ENCODE measurements at places on chromosomes 12 and 14. TPM values are rescaled to one million over a fixed set of nuclear protein-coding genes. Genes with fewer than 3 reads are reported as not detected.

- H3K27ac ChIP-seq, result no peak overlapping the region
- DNase-seq, result no peak
- no peaks in the 10 kb centered on the region for H3K4me1 ChIP-seq
- H3K27me3 ChIP-seq, result no peaks in the 10 kb centered on the region
- no peaks in the 10 kb centered on the region for H3K36me3 ChIP-seq
Measured at GRCh38 chr12:82952946-82953345, 266.2 kb downstream of the TMTC2 start.

DNA sequence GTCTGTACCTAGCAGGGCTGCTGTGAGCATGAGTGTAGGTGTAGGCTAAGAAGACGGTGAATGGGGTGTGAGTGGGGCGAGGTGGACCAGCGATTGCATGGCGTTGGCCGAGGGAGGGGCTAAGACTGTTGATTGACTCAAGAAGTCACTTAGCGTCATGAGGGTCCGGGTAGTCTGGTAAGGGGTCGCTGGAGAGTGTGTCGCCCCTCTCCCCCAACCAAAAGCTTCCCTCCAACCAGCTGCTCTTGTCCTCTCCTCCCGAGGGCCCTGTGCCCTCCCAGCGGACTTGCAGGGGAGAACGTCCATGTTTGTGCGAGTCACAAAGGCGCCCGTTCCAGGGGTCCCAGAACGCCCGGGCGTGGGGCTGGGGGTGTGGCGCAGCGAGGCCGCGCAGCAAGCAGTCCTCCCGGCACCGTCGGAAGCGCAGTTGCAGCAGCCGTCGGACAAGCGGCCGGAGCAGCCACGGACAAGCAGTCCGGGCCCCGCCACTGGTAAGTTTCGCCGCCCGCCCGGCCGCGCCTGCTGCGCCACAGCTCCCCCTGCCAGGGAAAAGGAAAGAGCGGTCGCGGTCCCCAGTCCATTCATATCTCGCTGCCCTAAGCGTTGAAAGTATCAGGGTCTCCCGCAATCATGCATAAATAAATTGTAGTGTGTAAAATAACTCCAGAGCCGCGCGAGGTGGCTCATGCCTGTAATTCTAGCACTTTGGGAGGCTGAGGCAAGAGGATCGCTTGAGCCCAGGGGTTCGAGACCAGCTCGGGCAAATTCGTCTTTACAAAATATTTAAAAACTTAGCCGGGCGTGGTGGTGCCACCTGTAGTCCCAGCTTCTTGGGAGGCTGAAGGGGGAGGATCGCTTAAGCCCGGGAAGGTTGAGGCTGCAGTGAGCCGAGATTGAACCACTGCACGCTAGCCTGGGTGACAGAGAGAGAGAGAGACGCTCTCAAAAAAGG is at the start of gene CCDC63:
Gene CCDC63, plus strand, starts transcription at position 373 of the 952 bp plus-strand sequence. CDS start 5,968 bp downstream, outside the sequence.
- H3K4me3 ChIP-seq, result peak within 1 kb of the TSS; percentile 41
- no peak within 1 kb of the TSS for H3K27ac ChIP-seq
- no peaks in the 10 kb centered on the region for H3K4me1 ChIP-seq

- no peaks in the 10 kb centered on the region for H3K27me3 ChIP-seq
- DNase-seq, result no peak
- H3K4me3 ChIP-seq, result no peak overlapping the region
Measured at GRCh38 chr14:61213920-61214319, 67.2 kb downstream of the TMEM30B start.

DNA sequence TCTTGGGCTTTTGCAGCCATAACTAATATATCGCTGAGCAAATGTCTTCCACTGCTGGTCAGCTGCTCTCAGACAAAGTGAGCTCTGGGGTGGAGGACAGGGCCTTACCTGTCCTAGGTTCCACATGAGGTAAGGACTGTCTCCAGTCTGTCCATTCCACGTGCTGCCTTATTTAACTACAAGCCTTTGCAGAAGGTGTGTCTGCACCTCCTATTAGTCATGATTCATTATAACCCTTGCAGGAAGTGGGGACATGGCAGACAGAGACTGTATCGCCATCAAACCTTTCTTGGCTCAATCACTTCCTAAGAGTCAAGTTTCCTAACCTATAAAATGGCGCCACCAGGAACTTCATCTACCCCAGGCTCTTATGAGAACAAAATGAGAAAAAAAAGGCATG is 46.9 kb downstream of the SLC25A47 start:
- no peak for DNase-seq
- peaks cover 53% of the 10 kb centered on the region for H3K36me3 ChIP-seq
- H3K4me1 ChIP-seq, result peaks cover 33% of the 10 kb centered on the region
- H3K27me3 ChIP-seq, result no peaks in the 10 kb centered on the region
- no peak overlapping the region for H3K27ac ChIP-seq

- H3K27ac ChIP-seq, result no peak overlapping the region
- H3K4me3 ChIP-seq, result no peak overlapping the region
- no peak for DNase-seq
- no peaks in the 10 kb centered on the region for H3K27me3 ChIP-seq
Measured at GRCh38 chr14:88535813-88536212, 19.0 kb downstream of the PTPN21 start.

- H3K4me1 ChIP-seq, result peaks cover 5% of the 10 kb centered on the region
- no peak overlapping the region for H3K4me3 ChIP-seq
- no peak overlapping the region for H3K27ac ChIP-seq
- no peak for DNase-seq
- no peaks in the 10 kb centered on the region for H3K27me3 ChIP-seq
Measured at GRCh38 chr12:77349689-77350370, 284.5 kb upstream of the E2F7 start.

DNA sequence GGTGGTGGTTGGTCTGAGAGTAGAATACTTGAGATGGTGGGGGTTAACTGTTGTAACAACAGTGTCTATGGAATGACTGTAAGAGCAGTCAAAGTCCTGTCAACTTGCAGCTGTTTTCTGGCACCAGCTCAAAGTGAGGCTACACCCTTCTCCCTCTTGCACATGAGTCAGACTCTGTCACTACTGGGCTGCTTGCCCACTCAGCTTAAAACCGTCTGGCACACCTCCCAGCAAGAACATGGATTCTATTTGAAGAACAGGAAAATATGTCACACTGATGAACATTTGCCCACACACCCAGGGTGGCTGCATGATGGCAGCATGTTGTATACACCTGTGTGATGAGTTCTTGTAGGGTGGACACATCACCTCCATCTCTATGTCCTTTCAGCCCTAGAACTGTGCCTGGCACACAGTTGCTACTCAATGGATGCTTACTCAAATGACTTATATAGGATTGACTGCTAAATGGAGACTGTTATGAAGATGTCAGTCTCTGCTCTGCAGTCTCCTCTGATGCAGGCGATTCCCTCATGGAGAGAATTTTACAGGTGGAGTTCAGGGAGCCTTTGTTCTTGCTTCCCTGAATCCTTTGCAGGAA is 19.3 kb upstream of the SERPINA6 start:
- H3K27me3 ChIP-seq, result no peaks in the 10 kb centered on the region
- H3K36me3 ChIP-seq, result no peaks in the 10 kb centered on the region
- H3K27ac ChIP-seq, result no peak overlapping the region
- H3K4me1 ChIP-seq, result no peaks in the 10 kb centered on the region
- DNase-seq, result peak; percentile 89
- no peak overlapping the region for H3K4me3 ChIP-seq

GRCh38 chr12:62934239-62934798 is 631 bp downstream of the PPM1H start:
- DNase-seq, result peak; percentile 88
- H3K4me3 ChIP-seq, result peak overlapping the region; percentile 82
- H3K4me1 ChIP-seq, result peaks cover 10% of the 10 kb centered on the region
- H3K27me3 ChIP-seq, result no peaks in the 10 kb centered on the region

GRCh38 chr12:75139196-75139595 is 70.4 kb downstream of the KCNC2 start:
- H3K27me3 ChIP-seq, result no peaks in the 10 kb centered on the region
- H3K4me1 ChIP-seq, result no peaks in the 10 kb centered on the region

KCNJ8 gene
- total RNA-seq, result 11.5 TPM

TMCC3 gene
- total RNA-seq, result 14.2 TPM

DEGS2 gene
- total RNA-seq, result 4.4 TPM

Measured in upper lobe of left lung (tissue), 6 donors.